ENCODE measurements at places on chromosomes 12 and 14.

- DNase-seq: no peak
Measured at GRCh38 chr14:20988717-20989470, 886 bp upstream of the METTL17 start.

GRCh38 chr12:120060196-120060595 is 56.4 kb downstream of the RAB35 start:
- no peak for DNase-seq

DNA sequence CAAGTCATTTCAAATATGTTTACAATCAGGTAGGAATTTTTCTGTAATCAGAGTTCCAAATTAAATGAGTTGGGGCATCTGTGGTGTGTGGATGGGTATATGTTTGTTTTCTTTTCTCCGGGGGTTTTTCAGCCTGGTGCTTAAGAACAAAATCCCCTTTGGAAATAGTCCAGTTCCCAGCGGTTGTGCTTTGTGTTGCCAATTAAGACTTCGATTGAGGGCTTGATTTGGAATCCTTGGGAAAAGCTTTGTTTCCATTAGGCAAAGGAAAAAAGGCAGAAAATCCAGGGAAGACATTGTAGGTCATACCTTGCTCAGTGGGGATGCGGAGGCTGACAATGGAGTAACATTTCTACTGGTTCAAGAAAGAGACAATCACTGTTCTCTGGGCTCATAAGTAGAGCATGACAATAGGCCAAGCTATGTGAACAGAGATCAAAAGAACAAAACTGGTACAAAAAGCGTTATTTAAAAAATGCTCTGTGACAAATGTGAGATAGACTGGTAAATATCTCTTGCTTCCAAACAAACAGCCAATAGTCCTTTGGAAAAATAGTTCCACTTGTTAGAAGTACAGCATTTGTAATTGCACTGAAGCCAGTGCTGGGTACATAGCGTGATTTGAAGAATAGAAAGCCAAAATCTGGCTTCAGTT is 79.7 kb downstream of the EML1 start:
- DNase-seq: no peak

DNA sequence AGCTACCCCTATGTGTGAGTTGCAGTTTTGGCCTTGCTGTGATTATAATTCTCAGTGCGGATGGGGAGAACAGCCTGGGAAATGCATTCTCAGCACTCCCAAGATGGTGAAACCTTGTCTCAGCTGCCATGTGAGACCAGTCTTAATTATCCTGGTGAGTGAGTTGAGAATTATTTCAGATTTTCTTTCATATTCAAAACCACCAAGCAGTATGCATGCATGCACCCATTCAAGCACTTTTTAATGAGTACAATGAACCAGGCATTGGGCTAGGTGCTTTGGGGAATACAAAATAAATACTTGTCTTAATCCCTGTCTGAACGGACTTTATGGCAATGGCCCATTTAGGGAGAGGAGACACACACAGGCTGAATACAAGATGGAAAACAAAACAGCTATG is 94.7 kb downstream of the PTPN11 start:
- no peak for DNase-seq

GRCh38 chr12:108302403-108303311 is 36.5 kb downstream of the CMKLR1 start:
- DNase-seq: no peak

- no peak for DNase-seq
Measured at GRCh38 chr14:102088012-102088792, 1.4 kb upstream of the HSP90AA1 start.

DNA sequence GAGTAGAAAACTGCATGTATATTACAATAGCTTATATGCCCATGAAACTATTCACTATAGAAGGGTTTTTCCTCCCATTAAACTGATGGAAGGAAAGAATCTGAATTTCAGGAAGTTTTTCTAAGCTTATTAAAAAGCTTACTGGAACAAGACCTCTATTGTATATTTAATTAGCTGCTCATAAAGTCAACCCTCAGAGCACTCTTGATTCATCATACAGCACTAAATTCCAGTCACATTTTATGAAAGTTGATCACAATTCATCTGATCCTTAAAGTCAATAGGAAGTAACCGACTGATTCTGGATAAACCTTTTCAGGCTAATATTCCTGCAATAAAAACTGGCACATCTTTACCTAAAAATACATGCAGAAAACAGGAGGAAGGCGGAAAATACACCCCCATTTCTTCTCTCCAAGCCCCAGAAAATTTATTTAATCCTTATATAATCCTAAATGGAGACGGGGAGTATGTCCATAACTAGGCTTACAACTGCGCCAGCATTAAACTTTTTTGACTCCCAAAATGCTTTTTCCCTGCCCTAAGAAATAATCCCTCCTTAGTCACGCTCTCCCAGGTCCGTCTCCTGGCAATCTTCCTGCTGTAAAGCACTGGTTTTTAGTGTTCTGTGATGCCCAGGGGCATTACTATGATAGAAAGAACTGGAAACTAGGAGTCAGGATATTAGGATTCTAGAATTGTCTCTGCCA is 35.3 kb downstream of the DICER1 start:
- no peak for DNase-seq

DNA sequence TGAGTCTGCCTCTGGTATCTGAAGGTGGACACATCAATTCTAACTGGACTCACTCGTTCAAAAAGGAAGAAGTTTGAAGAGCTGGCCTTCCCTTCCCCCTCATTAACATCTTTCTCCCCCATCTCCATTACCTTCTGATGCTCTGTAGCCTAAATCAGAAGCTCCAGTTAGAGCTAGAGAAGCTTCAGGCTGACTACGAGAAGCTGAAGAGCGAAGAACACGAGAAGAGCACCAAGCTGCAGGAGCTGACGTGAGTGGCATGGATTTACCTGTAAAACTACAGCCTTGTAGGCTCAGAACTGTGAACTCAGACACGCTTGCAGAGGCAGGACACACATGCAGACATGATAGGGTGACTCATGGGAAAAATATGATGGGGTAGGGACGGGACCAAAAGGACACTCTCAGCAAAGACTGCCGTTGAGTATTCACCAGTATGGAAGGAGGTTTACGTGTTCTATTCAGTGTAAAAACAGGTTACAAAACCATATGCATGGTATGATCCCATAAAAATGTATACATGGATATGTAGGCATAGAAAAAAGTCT is 14.3 kb upstream of the PIP4K2C start:
- no peak for DNase-seq

DNA sequence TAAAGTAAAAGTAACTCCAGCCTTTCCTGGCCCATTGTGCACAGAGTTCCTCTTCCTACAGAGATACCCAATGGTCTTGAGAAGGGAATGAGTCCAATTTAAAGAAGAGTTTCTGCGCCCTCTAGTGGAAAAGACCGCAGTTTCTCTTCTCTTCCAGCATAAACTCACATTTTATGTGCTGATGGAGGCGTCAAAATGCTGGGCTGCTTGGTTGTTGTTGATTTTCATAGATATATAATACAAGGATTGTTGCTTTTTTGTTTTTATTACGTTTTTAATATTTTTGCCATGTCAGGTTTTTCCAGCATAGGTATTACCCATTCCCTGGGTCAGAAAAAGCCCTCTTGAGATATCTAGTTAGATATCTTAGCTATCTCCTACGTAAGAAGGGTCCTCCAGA is 356.9 kb upstream of the STXBP6 start:
- no peak for DNase-seq

- DNase-seq: no peak
Measured at GRCh38 chr12:101051901-101052550, 158.0 kb downstream of the SLC5A8 start.

- no peak for DNase-seq
Measured at GRCh38 chr12:23236066-23236780, 611.3 kb downstream of the ETNK1 start.

- no peak for DNase-seq
Measured at GRCh38 chr12:72888693-72889092, 616.5 kb downstream of the TRHDE start.

DNA sequence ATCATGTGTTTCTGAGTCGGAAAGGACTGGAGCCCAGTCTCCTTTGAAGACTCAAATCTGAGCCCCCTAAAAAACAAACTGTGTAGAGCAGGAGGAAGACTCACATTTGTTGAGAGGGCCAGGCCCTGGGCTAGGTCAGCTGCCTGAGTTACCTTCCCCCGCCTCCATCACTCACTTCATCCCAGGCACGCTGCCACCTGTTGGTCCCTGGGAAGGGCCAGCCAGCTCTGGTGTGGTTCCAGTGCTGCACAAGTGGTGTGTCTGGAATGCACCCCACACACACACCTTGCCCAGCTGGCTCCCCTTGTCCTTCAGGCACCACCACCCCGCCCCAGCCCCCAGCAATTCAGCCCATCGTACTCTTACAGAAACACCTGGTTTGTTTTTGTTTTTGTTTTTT is 9.0 kb downstream of the MVK start:
- no peak for DNase-seq
